ENCODE measurements at places on chromosomes 7 and 10.

GRCh38 chr10:48946891-48947500 is 7.4 kb upstream of the LRRC18 start:
- no peak for DNase-seq

DNA sequence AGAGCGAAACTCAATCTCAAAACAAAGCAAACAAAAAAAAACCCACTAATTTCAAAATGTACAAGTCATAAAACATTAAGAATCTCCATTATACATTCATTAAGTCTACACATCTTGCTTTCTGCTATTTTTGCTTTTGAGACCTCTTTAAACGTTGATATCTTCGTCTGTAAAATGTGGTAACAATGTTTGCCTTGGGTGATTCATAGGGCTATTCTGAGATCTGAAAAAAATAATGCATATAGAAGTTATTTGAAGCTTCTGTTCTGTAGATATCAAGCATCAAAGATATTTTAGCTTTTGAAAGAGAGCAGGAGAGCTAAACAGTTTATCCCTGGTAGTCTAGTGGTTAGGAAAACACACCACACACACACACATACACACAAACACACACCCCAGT is 158.1 kb upstream of the PLXDC2 start:
- DNase-seq: no peak

DNA sequence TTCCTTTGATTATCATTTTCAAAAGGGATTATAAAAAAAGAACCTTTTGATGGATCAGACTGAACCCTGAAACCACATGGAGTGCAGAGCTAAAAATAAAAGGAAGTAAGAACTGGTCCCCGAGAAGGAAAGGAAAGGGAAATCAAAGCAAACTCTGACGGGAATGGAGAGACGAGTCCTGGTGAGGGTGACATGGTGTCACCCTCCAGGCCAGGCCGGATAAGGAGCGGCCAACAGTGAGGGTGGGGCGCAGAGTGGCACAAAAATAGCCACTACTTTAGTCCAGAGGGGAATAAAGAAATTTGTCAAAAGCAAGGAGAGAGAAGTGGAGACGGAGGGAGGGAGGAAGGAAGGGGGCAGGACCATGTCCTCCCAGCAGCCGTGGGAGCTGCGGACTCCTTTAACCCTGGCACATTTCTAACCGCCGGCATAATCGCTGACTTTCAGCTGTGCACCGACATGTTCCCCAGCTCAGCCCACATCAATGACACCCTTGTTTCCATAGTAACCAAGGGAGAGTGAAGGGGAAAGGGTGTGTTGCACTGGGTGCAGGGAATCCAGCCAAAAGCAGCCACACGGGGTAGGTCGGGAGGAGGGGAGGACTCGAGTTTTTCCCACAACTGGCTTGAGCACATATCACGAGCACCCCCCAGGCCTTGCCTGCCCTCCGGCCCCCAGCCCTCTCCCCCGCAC is 29.7 kb downstream of the TRIM8 start:
- peak; percentile 63 for DNase-seq

GRCh38 chr7:98105942-98106544 is 619 bp upstream of the LMTK2 start:
- peak; percentile 37 for DNase-seq

- no peak for DNase-seq
Observed at GRCh38 chr10:73922007-73922863, 11.3 kb downstream of the PLAU start.

DNA sequence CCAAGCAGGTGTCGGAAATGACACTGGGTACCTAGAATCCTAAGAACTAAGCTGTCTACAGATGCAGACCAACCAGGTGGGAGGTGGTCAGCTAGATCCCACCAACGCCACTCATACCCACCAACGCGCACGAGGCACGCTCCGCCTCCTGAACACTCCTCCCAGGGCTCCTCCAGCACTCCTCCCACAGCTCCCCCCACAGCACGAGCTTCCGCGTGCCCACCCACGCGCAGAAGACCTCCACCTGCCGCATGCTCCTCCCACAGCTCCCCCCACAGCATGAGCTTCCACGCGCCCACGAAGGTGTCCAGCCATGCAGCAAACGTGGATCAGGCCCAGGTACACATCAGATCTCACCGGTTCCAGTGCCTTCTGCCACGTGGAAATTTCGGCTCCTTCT is 196.0 kb downstream of the MAD1L1 start:
- DNase-seq: no peak

DNA sequence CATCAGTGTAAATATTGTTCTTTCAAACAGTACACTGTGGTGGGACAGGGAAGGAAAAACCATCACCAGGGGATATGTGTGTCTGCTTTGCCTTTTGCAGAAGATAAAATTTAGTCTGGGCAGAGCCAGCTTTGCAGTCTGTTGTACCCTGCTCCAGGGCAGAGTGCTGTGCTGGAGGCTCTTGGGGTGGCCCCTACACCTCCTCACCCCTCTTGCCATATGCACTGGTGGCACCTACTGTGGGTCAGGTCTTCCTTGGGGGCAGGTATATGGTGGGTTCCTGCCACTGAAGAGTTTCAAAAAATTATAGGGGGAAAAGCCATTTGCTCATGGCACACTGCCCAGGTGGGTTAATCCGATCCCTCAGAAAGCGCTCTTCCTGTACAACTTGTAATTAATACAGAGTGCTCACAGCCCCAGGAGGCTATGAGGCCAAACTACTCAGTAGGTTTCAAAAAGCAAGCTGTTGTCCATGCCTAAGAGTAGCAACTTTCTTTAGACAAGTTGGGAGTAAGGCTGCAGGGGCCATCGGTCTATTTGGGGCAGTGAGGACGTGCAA is 112.7 kb upstream of the BMPER start:
- no peak for DNase-seq

GRCh38 chr7:110786328-110786965 is 304.5 kb upstream of the LRRN3 start:
- no peak for DNase-seq

DNA sequence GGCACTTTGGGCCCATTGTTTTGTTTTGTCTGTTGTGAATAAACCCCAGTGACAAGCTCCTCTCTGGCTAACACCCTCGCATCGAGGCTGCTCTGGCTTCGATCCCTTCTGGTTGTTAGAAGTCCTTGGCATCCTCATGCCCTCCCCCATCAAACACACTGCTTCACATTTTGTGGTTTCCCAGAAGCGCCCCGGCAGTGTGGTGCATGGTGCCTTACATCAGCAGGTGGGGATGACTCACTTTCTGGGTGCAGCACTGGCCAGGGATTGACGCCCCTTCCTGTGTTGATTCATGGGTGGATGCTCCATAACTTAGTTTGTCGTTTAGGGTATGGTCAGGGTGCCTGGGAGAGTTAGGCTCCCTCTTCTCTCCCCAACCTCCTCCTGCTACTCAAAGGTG is 51.4 kb downstream of the PLPP4 start:
- DNase-seq: peak; percentile 19

- DNase-seq: no peak
Observed at GRCh38 chr7:16891874-16892643, 10.3 kb upstream of the AGR3 start.

GRCh38 chr7:139532636-139533155 is 9.2 kb downstream of the CLEC2L start:
- DNase-seq: no peak

DNA sequence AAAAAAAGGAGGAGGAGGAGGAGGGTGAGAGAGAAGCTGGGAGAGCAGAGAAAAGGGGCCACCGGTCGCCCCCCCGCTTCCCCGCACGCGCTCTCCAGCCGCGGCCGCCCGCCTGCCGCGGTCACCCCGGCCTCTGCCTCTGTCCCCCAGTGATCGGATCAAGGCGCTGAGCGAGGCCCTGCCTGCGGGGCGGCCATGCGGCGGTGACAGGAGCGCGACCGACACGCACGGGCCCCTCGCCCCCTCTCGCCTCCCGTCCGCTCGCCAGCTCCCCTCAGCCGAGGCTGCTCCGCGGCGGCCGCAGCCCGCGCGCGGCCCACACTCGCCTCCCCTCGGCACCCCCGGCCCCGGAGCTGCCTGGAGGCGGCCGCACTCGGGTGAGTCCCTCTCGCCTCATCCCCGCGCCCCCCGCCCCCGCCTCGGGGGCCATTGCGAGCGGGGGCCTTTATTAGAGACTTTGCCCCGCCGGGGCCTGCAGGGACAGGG is at the start of gene GTF2I:
Gene GTF2I (plus strand): TSS at position 27 of the 486 bp plus-strand sequence. CDS start 31,411 bp downstream, outside the sequence.
- no peak for DNase-seq

GRCh38 chr10:116197946-116198675 is 74.9 kb downstream of the GFRA1 start:
- DNase-seq: no peak

DNA sequence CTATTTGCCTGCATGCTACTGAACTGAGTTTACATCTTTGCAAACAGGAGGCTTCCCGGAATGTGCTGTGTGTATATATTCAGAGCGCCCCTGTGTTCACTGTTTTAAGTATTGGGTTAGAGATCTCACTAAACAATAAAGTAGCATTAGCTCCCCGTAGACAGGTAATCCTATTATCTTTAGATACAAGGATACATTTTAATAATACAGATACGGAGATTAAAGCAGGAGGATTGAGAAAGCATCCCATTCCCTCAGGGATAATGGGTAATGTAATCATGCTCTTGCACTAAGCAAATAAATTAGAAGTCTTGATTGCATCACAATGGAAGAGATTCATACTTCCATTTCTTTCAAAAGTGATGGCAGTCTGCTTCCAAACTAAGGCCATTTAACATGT is 809.0 kb downstream of the NRG3 start:
- no peak for DNase-seq

DNA sequence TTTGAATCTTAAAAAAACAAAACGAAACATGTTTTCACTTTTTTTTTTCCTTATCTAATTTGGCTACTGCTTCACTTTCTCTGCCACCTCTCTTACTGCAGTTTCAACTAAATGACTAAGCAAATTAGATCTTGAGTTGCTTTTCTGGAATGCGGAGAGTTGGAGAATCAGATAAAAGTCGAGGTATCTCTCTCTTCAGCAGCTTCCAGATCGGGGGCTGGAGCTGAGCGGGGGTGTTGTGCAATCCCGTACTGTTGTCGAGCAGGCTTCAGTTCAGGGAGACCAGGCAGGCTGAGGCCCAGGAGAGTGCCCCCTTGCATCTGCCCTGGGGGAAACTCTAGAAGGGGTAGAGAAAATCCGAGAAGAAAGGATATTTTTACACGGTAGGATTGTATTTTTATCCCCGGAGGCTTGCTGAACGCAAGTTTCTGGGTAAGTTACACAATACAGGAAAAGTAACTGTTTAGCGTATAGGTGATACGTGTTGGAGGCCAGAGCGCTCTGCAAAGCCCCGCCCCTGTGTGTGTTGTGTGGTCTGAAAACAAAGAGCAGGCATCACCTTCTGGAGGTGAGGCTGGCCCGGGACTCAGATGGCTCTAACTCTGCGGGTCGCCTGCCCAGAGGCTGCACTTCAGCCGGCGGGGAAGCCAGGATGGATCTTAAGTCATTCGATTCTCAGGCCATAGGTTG is 116.6 kb downstream of the KLF6 start:
- DNase-seq: peak; percentile 63

DNA sequence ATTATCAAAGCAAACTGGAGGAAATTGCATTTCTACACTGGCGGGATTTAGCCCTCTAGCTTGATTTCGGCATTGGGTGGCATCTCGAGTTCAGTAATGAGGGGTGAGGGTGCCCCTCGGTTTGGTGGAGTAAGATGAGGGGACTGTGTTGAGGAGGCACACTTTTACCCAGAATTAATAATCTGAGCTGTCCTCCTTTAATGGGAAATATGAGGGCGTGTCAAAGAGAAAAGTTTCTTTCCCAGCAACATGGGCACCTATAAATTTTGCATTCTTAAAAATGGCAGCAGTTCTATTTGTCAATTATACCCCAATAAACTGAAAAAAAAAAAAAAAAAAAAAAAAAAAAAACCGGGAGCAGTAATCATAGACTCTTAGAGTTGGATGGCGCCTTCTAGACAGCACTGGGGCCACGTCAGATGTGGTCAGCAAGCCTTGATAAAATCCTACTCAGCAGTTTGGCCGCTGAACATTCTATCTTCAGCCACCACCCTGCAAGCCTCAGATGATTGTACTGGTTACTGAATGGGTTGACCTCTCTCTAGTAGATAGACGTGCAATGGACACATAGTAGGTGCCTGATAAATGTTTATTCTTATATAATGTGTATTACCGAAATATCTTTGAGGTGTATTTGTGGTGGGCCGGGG is 931 bp downstream of the PAPSS2 start:
- DNase-seq: no peak

DNA sequence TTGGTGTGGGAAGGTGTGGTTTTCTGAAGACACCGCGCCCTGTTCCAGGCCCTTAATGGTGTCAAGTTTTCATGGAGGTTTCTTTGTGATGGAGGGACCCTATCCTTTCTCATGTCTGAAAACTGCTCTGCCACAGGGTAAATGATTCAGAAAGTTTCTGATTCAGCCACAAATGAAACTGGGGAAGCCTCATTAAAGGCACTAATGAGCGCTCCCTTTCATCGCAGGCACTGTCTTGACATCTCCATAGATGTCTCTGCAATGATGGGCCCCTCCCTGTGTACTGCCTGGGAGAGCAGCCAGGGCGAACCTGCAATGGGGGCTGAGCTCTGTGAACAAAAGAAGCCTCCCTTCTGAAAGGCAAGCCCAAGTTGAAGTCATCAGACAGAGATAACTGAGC is 355.3 kb downstream of the PRPF18 start:
- DNase-seq: peak; percentile 17

Data from activated T-cell treated with anti-CD3 and anti-CD28 coated beads, Interleukin-2, amount 50 U/mL, for 48 hours (primary cell).